PC-9 (cell line): ENCODE measurements at places on chromosomes 12 and 14. TPM values are rescaled to one million over a fixed set of nuclear protein-coding genes. Genes with fewer than 3 reads are reported as not detected.

DNA sequence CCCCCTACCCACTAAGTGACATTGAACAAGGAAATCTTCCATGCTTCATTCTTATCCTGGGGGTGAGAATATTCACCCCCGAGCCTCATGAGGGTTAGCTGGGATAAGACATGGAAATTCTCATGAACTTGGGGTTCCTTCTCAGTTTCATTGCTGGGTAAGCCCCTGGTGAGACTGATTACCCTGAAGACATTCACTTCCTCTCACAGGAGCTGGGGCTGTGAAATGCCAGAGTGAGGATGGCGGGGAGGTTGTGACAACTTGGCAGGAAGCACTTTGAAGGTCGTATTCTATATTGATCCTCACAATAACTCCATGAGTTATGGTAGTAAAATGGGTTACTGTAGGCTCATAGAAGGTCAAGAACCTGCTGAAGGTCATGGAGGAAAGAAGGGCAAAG is 43.5 kb downstream of the ESRRB start:
- no peak for DNase-seq

DNA sequence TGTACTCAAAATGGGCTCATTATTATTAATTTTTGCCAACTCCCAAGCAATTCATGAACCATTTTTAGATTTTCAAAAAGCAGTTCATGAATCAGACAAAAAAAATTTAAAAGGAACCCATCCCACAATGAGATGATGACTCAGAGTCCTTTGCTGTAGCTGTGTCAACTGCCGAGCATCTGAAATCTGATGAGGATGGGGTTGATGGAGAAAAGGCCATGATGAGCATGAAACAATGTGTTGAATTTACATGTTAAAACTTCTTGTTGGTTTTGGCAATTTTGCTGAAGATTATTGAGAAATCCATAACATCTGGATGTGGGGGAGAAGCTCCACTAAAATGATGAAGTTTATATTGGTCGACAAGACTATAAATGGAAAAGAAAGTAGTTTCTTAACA is 378.0 kb downstream of the FOXG1 start:
- DNase-seq = no peak

DNA sequence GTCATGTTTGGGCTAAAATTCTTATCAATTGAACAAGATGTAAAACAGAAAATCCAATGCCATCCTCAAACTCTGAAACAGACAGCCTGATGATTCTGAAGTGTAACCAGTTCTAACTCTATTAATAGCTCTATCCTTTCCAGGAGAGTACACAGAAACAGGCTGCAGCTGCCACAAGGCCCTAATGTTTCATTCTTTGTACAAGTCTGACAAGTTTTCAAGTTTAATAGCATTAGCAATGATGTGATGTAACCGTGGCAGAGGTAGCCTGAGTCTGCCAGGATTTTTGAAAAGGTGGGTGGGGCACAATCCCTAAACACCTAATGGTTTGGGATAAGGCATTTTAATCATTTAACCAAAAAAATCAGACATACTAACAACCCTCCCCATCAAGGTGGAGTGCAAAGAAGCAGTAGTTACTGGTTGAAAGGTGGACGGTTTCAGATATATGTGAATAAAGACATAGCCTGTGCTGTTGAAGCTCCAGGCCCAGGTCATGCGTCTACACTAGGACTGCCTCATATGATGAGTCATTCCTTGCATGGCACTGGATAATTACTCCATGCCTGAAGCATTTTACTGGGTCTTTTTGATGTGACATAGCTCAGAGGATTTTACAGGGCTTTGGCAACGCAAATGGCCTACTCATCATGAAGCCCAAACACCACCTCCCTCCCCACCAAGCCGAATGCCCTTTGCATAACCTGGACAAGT is 145.1 kb upstream of the GRIP1 start:
- DNase-seq = peak; percentile 50

- no peak for DNase-seq
These were observed 882.3 kb downstream of the RPS29 start for GRCh38 chr14:48703728-48704467.

- no peak for DNase-seq
These were observed 47.9 kb downstream of the TMEM117 start for GRCh38 chr12:43883748-43884147.

DNA sequence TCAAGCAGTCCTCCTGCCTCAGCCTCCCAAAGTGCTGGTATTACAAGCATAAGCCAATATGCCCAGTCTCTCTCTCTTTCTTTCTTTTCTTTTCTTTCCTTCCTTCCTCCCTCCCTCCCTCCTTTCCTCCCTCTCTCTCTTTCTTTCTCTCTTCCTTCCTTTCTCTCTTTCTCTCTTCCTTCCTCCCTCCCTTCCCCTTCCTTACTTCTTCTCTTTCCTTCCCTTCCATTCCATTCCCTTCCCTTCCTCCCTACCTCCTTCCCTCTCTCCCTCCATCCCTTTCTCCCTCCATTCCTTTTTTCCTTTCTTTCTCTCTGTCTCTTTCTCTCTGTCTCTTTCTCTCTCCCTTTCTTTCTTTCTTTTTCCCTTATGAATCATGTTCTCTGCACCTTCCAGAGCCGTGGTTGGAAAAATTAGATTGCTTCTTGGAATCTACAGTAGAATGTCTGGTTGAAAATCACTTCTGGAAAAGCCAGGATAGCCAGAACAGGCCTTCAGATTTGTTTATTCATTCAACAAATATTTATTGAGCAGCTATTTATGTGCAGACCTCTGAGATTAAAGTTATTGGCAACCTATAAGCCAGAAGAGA is 68.4 kb upstream of the ARHGAP5 start:
- no peak for DNase-seq

- DNase-seq = peak; percentile 7
These were observed 169.0 kb downstream of the PRIMA1 start for GRCh38 chr14:93619176-93619793.

DNA sequence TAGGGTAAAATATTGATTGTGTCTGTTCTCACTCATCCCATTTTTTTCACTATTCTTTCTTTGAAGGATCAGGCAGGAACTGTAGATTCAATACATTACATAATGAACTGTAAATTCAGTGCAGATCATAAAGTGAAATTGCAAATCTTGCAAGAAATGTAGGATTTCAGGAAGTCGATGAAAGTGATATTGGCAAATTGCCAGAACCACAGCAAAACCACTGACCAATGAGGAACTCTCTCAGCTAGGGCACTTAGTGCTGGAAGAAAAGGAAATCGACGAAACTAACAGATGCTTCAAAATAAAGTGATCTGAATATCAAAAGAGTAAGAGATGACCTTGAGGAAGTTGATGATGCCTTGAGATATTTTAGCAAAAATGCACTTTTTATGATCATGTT is 157.6 kb downstream of the AACS start:
- DNase-seq = no peak

- no peak for DNase-seq
These were observed 109.3 kb upstream of the MYF6 start for GRCh38 chr12:80598004-80598606.

DNA sequence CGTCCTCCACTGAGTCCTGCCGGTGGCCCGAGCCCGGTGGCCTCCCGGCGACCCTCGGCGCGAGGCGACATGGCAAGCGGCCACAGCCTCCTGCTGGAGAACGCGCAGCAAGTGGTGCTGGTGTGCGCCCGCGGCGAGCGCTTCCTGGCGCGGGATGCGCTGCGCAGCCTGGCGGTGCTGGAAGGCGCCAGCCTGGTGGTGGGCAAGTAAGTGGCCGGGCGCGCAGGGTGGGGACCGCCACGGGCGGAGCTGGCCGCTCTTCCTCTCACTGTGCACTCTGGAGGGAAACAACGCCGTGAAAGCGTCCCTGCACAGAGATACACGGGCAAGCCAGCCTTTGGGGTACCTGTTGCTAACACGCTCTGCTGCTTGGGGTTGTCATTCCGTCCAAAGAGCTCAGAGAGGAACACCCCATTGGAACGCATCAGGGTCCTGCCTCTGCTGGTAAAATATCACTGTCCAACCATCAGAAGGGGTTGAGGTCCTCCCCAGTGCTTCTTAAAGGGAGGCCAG is at the start of gene AMDHD1:
TSS of gene AMDHD1 (plus strand) at position 2 of the 513 bp plus-strand sequence. CDS start at position 70, 68 bp downstream.
- peak; percentile 36 for DNase-seq

GRCh38 chr14:105005929-105006830 is 14.7 kb downstream of the CDCA4 start:
- DNase-seq = no peak

DNA sequence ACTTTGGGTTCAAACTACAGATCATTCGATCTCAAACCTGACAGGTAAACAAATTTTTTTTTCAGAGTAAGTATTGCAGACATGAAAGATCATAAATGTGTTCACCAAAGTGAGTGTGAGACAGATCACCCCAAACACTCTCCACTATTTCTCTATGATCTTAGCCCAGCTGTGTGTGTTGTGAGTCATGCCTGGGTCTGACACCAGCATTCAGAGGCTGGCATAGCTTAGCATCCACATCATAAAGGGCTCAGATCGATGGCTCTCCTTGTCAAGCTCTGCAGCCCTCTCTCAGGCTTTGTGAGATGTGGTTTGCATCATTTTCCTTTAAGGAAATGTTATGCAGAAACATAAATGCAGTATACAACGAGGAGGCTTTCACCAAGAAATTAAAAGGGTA is 164.9 kb downstream of the ETV6 start:
- no peak for DNase-seq

DNA sequence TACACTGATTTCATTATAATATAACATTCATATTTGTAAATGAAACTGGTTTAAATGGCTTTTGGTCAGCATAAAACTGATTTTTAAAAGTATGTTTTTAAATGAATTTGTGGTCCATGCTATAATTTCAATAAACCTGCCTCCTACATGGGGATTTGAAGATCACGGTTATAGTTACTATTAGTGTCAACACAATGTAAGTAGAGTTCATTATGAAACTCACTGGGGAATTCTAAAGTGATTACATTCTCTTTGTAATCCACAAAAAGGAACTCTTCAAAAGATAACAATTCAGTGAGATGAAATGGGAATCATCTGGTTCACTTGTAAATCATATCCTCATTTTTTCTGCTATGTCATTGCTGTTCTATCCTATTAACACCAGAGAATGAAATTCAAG is 204.5 kb upstream of the G2E3 start:
- no peak for DNase-seq

GRCh38 chr14:103286460-103286859 is 47.6 kb upstream of the EIF5 start:
- DNase-seq = peak; percentile 10

- DNase-seq = no peak
These were observed 27.7 kb upstream of the ATXN7L3B start for GRCh38 chr12:74509886-74510285.

DNA sequence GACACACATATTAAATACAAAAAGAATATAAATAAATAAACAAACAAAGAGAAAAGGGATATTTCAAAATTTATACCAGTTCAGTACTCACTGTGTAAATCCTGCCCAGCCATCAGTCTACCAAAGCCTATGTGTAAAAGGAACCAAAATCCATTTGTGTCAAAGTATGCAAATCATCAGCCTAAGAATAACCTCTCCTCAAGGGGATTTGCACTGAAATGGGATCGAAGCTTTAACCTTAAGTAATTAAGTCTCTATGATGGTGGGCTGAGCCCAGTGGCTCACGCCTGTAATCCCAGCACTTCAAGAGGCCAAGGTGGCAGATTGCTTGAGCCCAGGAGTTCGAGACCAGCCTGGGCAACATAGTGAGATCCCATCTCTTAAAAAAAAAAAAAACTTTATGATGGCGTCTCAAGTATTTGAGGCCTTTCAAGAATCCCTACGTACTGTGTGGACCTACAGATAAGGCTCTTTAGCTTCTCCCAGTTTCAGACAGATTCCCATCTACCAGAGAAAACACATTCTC is 57.8 kb upstream of the METAP2 start:
- DNase-seq = no peak

- no peak for DNase-seq
These were observed 24.3 kb downstream of the NCKAP5L start for GRCh38 chr12:49803693-49804450.

GRCh38 chr14:98955036-98955740 is 316.8 kb downstream of the BCL11B start:
- DNase-seq = no peak

DNA sequence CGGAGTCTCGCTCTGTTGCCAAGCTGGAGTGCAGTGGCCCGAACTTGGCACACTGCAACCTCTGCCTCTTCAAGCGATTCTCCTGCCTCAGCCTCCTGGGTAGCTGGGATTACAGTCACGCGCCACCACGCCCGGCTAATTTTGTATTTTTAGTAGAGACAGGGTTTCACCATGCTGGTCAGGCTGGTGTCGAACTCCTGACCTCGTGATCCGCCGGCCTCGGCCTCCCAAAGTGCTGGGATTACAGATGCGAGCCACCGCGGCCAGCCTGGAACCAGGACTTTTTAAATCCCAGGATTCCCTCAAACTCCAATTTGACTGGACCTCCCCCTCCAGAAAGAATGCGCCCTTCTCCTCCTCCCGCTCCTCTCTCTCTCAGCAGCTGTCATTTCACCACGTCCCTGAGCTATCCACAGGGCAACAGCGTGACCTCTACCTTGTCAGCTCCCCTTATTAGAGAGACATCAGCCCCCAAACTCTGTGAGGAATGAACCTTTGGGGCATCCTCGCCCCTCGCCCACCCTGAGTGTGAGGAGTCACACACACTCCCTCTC is 2.0 kb downstream of the ESYT1 start:
- DNase-seq = peak; percentile 9

Gene LRRIQ1
- 4.2 and 5.2 TPM in 2 replicates for total RNA-seq

Gene FIGNL2
- not detected in 2 replicates for total RNA-seq

Gene CBLN3
- 7.6 and 8.3 TPM in 2 replicates for total RNA-seq

Gene TROAP
- total RNA-seq = 79.4 and 79.9 TPM in 2 replicates

Gene MYO1H
- total RNA-seq = not detected in 2 replicates

Gene E2F7
- total RNA-seq = 9.8 and 14.6 TPM in 2 replicates

Gene SEL1L
- total RNA-seq = 14.6 and 17.4 TPM in 2 replicates

Gene TPH2
- not detected in 2 replicates for total RNA-seq
